ENCODE measurements at places on chromosomes 7 and 10.

DNA sequence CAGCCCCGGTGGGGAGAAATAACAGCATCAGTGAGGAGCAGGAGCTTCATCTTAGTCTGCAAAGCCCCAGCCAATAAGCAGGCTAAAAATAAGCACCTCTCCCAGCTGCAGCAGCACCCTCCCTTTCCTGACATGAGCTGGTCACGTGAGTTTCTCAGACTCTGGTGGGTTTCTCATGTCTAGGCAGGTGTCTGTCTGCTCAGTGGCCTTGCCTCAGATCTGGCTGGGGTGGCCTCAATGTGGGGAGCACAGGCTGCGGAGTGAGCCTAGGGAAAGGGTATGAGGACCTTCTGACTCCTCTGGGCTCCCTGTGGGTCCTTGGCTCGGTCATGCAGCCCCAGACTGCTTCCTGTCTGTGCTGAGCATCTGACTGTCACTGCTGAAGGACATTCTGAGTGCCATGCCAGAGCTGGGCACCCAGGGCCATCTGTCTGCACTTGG is 81.6 kb upstream of the LRRC4 start:
- DNase-seq: no peak

DNA sequence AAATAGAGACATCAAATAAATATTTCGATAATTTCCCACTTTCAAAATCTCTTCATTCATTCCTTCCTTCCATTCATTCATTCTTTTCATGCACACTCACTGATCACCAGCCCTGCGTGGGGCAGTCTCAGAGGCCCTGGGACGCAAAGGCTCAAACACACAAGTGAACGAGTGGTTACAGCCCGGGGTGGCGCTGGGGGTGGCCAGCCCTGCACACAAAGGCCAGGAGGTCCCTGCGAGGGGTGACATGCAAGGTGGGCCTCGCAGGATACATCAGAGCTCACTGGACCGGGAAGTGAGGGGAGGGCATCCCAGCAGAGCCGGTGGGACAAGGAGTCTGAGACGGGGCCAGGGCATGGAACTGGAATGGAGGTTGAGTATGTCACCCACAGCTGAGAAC is 29.9 kb upstream of the TTYH3 start:
- no peak for DNase-seq

- no peak for DNase-seq
Measured at GRCh38 chr7:96248405-96248804, 73.5 kb downstream of the SLC25A13 start.

- DNase-seq: no peak
Measured at GRCh38 chr7:131932271-131932670, 375.8 kb upstream of the PODXL start.

GRCh38 chr10:122210481-122211265 is 60.4 kb upstream of the BTBD16 start:
- no peak for DNase-seq

DNA sequence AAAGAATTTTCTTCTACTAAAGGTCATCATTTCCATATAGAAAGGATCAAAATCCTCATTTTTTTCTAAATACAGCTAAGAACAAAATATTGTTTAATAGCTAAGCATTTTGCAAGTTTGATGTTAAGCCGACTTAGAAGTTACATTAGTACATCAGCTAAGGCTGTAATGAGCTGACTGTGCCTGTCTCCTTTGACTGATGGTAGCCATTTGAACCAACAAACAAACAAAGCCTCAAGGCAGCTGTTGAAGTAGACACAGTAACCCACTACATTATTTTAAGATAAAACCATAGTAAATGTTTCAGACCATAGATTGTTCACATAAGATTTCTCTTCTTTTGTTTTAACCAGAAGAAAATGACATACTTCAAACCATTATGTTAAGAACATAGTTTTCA is 210.9 kb upstream of the VSTM2A start:
- DNase-seq: no peak

- peak; percentile 6 for DNase-seq
Measured at GRCh38 chr10:64733980-64734379, 1212.8 kb downstream of the REEP3 start.

DNA sequence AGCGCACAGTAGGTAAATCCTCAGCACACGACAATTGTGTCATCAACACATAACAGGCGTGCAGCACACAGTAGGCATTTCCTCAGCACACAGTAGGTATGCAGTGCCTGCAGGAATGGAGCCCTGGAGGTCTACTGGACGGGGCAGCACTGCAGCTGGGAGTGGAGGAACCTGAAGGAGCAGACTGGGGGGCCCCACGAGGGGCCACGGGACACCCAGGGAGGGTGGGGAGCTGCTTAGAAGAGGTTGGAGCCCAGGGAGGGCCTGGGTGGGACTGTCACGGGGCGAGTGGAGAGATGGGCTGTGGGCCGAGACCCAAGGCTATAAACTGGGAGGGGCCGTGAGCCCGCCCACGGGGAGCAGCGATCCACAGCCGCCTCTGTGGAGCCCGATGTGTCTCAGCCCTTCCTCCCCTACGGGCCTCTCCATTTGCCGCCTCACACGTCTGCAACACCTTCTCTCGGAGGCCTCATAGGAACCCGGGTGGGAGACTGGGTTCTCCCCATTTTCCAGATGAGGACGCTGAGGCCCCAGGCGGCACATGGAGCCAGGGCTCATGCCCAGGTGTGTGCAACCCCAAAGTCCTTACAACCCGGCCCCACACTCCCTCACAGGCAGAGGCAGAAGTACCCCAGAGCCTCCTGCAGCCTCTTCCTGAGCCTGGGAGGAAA is 101.5 kb downstream of the MICALL2 start:
- DNase-seq: no peak

- peak; percentile 70 for DNase-seq
Measured at GRCh38 chr10:110535958-110536891, 31.3 kb upstream of the SMC3 start.

GRCh38 chr7:128076796-128077271 is 45.6 kb upstream of the LRRC4 start:
- DNase-seq: no peak

- DNase-seq: no peak
Measured at GRCh38 chr7:107857541-107857912, 33.5 kb upstream of the DLD start.

- no peak for DNase-seq
Measured at GRCh38 chr7:44142028-44142427, 896 bp upstream of the MYL7 start.

- DNase-seq: no peak
Measured at GRCh38 chr7:157554393-157555238, 217.8 kb downstream of the DNAJB6 start.

DNA sequence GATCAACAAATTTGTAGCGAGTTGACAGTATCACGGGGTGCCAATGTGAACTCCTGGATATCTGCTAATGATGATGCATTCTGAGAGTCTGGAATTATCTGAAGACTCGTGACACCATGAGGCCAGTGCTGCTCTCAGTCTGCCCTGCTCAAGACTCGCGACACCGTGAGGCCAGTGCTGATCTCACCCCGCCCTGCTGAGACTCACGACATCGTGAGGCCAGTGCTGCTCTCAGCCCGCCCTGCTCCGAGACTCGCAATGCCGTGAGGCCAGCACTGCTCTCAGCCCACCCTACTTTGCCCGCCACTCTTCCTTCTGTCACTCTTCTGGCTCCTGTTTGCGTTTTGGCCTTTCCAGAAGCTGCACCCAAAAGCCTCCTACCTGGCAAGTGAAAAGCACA is 411.8 kb downstream of the PTPRN2 start:
- no peak for DNase-seq

GRCh38 chr7:3068530-3068929 is 24.9 kb upstream of the CARD11 start:
- DNase-seq: peak; percentile 34

- no peak for DNase-seq
Measured at GRCh38 chr7:2143981-2144595, 88.7 kb downstream of the MAD1L1 start.

DNA sequence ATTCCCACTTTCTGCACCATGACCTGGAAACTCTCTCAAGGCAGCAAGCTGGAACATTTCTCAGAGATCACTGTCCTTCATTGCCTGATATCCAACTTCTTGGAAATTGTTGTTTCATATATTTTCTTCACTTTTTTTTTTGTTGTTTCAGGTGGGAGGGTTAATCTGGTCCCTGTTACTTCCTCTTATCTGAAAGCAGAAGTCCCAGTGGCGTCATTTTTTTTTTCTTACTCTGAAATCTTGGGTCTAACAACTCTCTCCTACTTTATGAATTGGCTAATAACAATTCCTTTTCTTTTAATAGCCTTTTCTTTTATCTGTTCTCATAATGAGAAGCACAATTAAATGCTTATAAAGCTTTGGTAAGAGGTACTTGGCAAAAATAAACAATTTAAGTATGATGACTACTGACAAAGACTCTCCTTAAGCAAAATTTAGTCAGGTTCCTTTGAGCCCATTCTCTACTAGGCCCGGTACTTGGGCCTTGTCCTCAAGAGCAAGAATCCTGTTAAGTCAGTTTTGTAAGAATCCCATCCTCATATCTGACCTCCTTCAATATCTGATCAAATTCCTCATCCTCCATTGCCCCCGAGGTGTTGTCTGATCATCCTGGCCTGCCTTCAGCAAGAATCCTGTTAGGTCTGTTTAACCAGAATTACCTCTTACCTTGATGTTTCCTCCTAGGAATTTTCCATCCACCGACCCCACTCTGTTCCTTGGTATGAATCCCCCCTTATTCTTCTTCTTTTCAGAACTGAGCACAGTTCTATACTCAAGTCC is 11.5 kb upstream of the CC2D2B start:
- DNase-seq: no peak

DNA sequence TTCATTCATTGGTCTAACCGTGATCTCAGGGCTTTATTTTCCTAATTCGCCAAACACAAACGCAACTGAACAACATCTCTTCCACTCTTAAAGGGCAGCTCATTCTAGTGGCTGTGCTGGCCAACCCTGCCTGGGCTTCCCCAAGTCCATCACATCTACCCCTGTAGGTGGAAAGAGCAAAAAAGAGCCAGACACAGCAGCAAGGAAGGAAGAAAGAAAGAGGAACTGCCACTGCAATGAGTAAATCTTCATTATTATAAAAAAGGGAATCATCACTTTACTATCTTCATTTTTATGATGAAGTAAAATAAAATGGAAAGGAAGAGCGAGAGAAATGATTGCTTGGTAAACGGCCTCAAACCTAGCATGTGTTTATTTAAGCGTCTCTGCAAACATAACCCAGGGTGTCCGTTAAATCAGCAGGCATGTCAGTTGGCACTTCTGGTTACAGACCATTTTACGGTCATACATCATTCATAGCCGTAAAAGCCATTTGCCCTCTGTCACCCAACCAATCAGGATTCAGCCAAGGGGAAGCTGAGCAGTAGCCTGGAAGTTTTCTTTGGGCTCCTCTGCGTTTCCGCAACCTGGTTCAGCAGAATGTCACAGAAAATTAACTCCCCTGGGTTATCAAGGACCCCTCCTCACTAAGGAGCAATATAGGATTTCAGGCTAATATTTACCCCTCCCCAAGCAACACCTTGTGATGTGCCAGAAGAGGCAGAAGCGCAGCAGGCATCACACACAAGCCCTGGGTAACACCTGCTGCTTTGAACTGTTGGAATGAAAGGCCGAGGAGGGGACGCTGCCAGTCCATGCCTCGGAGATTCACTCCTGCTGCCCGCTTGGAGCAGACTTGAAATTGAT is 234.0 kb downstream of the SNX10 start:
- DNase-seq: no peak

DNA sequence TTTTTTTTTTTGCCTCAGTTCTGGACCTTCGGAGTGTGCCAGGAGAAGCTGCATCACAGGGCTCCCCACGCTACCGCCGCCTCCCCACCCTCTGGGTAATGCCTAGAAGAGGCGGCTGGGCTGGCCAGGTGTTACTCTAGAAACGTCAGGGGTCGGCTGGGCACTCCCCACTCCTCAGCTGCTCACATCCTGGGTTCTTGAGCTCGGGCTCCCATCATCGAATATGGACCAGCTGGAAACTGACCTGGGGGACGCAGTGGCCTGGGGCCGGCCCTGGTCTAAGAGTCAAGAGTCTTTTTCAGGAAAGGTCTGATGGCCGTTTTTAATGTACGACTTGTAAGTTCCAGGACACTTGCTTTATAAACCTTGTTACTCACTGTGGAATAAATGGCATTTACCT is 326.5 kb downstream of the WDR37 start:
- DNase-seq: no peak

DNA sequence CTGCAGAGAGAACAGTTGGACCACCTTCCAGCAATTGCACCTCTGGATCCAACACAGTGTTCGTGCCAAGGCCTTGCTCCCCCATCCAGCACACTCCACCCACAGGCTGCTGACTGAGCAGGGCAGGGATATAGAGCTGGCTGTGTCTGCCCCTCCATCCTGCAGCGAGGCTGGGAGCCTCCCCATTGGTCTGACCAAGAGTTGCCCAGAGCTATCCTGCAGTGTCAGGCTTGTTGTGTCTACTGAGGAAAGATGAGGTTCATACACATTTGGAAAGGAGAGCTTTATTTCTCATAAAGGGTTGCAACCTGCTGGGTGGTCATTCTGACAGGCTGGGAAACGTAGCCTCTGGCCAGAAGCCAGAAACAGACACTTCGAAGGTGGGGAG is 27.1 kb downstream of the PRF1 start:
- DNase-seq: no peak

GRCh38 chr10:47176903-47177868 is 122.8 kb upstream of the GDF10 start:
- no peak for DNase-seq

DNA sequence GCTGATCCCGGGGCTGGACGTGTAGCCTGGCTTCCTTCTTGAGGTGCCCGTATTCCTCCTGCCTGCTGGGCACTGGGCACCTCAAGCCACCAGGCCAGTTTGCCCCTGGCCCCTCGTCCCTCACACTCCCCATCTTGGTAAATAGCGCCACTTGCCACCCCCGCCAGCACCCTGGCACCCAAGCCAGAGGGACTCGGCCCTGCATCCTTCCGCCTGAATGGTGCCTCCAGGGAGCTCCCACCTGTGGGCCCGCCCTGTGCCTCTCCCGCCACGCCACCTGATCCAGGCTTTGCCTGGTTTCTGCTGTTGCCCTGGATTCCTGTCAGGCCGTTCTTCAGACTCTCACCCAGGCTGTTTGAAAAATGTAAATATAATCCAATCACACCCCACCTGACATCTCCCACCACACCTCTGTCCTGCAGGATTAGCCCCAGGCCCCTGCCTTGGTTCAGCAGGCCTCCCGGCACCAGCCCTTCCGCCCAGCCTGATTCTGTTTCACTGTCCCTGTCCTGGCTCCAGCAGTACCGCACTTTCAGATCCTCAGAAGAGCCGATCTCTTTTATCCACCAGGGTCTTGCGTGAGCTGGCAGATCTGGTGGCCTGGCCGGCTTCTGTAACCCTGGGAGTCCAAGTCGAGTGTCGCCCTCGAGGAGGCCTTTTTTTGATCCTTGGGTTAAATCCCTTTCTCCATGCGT is 33.8 kb downstream of the WIPI2 start:
- DNase-seq: no peak

GRCh38 chr7:93219868-93220267 is 6.4 kb downstream of the HEPACAM2 start:
- DNase-seq: no peak
